Effector memory CD8-positive, alpha-beta T cell (primary cell): ENCODE measurements at places on chromosomes 6 and 20.

DNA sequence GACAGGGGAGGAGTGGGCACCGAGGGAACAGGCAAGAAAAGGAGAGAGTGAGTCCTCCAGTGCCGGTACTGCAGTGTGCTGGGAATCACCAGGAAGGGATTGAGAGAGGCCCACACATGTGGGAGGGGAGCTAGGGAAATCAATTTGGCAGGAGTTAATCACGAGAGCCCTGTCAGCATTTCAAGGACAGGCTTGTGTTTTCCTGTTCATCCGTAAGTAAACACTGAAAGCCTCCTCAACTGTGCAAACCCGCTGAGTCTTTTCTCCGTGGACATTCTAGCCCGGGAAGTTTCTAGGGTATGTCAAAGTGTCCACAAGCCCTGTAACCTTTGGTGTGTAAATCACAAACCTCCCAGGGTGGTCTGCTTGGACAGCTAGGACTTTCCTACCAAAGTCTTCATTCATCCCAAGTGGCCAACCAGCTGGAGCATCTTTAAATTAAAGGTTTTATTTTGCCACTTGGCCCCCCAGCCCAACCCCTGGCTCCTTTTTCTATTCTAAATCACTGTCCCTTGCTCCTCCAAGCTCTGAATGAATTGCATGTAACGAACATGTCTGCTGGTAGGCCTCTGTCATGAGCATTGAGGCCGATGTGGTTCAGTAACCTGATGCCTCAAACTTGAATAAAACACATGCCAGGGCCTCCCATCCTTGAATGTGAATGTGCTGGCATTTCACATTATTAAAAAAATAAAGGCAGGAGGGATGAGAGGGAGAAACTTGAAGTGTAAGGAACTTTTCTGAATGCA is 149.1 kb downstream of the ZNF217 start:
- DNase-seq, result no peak

- DNase-seq, result no peak
Observed at GRCh38 chr20:50227506-50227905, 36.9 kb downstream of the CEBPB start.

GRCh38 chr20:32158943-32159660 is 48.4 kb downstream of the PLAGL2 start:
- no peak for DNase-seq

DNA sequence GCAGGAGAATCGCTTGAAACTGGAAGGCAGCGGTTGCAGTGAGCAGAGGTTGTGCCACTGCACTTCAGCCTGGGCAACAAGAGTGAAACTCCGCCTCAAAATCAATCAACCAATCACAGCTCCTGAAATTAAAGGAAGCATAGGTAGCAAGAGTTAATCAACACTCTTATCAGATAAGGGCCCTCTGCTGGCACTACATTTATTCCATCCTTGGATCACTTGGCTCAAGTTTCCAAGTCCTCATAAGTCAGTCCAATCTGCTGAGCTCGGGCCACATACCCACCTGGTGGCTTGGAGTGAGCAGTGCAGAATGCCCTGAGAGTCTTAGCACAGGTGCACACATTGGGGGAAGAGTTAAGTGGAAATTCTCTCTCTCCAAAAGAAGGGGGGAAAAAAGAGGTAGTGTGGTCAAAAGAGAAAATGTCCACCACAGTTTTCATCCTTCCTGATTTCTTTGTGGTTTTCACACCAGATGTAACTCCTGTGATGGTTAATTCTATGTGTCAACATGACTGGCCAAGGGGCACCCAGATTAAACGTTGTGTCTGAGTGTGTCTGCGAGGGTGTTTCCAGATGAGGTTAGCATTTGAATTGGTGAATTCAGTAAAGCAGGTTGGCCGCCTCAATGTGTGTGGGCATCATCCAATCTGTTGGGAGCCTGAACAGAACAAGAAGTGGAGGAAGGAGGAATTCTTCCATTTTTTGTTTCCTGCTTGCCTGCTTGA is 14.2 kb upstream of the FAM8A1 start:
- no peak for DNase-seq

- no peak for DNase-seq
Observed at GRCh38 chr6:55175078-55176049, 1.0 kb downstream of the HCRTR2 start.
